ENCODE measurements at places on chromosomes 5 and 9. TPM values are rescaled to one million over a fixed set of nuclear protein-coding genes. Genes with fewer than 3 reads are reported as not detected.

DNA sequence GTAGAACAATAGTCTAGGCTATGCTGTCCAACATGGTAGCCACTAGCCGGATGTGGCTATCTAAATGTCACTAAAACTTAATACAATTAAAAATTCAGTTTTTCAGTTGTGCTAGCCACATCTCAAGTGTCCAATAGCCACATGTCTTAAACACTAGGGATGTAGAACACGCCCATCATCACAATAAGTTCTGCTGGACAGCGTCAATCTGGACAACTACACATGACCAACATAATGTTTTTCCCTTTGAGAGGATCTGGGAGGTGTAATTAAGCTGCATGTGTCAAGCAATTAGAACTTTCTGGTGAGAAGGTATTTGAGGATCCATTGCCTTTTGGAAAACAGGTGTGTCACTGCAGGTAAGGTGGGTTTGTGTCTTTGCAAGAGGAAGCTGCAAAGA is 424.6 kb upstream of the WWC1 start:
- no peaks in the 10 kb centered on the region for H3K36me3 ChIP-seq
- no peak overlapping the region for H3K27ac ChIP-seq
- no peaks in the 10 kb centered on the region for H3K27me3 ChIP-seq

GRCh38 chr9:118975736-118976135 is 393.5 kb downstream of the BRINP1 start:
- no peaks in the 10 kb centered on the region for H3K36me3 ChIP-seq

- H3K36me3 ChIP-seq, result no peaks in the 10 kb centered on the region
- H3K4me1 ChIP-seq, result no peaks in the 10 kb centered on the region
- H3K27me3 ChIP-seq, result no peaks in the 10 kb centered on the region
- H3K27ac ChIP-seq, result no peak overlapping the region
Observed at GRCh38 chr5:150593996-150594395, 46.5 kb upstream of the SYNPO start.

GRCh38 chr5:170510559-170510958 is 6.7 kb downstream of the KCNIP1 start:
- DNase-seq, result no peak
- no peaks in the 10 kb centered on the region for H3K36me3 ChIP-seq
- H3K27me3 ChIP-seq, result no peaks in the 10 kb centered on the region

DNA sequence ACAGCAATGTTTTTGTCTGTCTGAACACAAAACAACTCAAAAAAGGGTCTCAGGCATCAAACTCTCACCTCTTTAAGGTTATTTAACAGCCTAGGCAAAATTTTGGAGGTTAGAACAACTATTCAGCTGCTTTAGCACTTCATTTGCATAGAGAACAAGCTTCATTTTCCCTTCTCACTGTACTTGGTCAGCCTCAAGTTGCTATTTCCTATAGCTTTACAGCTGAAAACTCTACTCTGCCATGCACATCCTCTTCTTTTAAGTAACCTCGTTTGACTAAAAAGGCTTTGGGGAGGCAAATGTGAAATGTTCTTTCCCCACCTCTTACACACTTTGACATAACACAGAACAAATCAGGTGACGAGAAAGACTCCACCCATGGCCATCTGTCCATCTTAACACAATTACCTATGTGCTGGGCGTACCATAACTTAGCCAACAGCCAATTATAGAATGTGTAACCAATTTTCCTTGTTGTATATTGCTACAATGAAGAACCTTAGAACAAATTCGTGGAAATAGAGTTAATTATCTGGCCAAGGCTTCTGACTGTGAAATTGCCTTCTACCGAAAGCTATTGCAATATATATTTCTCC is 195.7 kb downstream of the DCP2 start:
- peaks cover 4% of the 10 kb centered on the region for H3K27me3 ChIP-seq
- H3K4me3 ChIP-seq, result no peak overlapping the region
- H3K27ac ChIP-seq, result no peak overlapping the region
- no peaks in the 10 kb centered on the region for H3K4me1 ChIP-seq
- H3K36me3 ChIP-seq, result no peaks in the 10 kb centered on the region

GRCh38 chr5:154202379-154203260 is 12.1 kb downstream of the GALNT10 start:
- H3K4me1 ChIP-seq, result peaks cover 48% of the 10 kb centered on the region
- peak overlapping the region; percentile 55 for H3K27ac ChIP-seq
- no peak for DNase-seq
- H3K27me3 ChIP-seq, result no peaks in the 10 kb centered on the region
- peaks cover 9% of the 10 kb centered on the region for H3K36me3 ChIP-seq

TRIP13 gene
- total RNA-seq, result 0.56 TPM

LHX3 gene
- total RNA-seq, result 0.38 TPM

- H3K27ac ChIP-seq, result peak overlapping the region; percentile 85
- peak; percentile 43 for DNase-seq
- no peaks in the 10 kb centered on the region for H3K27me3 ChIP-seq
- no peaks in the 10 kb centered on the region for H3K36me3 ChIP-seq
- peak overlapping the region; percentile 23 for H3K4me3 ChIP-seq
Observed at GRCh38 chr5:139652788-139653241, 4.7 kb downstream of the CXXC5 start.

TGFBI gene
- total RNA-seq, result 6.7 TPM

- H3K27me3 ChIP-seq, result no peaks in the 10 kb centered on the region
- H3K27ac ChIP-seq, result no peak overlapping the region
- H3K4me1 ChIP-seq, result peaks cover 20% of the 10 kb centered on the region
Observed at GRCh38 chr5:160463740-160464465, 42.2 kb downstream of the PTTG1 start.

EPB41L4B gene
- total RNA-seq, result not detected

DDX4 gene
- total RNA-seq, result not detected

C5orf34 gene
- 1.3 TPM for total RNA-seq

P4HA2 gene
- total RNA-seq, result not detected

AGXT2 gene
- not detected for total RNA-seq

- no peak overlapping the region for H3K4me3 ChIP-seq
- H3K27ac ChIP-seq, result no peak overlapping the region
Observed at GRCh38 chr9:126532019-126532462, 81.7 kb upstream of the LMX1B start.

- no peak overlapping the region for H3K27ac ChIP-seq
- H3K36me3 ChIP-seq, result no peaks in the 10 kb centered on the region
- H3K27me3 ChIP-seq, result no peaks in the 10 kb centered on the region
- H3K4me1 ChIP-seq, result no peaks in the 10 kb centered on the region
Observed at GRCh38 chr5:33272288-33272687, 168.5 kb upstream of the TARS1 start.

GRCh38 chr9:84812355-84812754 is 142.8 kb downstream of the NTRK2 start:
- H3K4me3 ChIP-seq, result no peak overlapping the region
- no peak overlapping the region for H3K27ac ChIP-seq
- no peaks in the 10 kb centered on the region for H3K4me1 ChIP-seq
- no peak for DNase-seq

ARHGEF37 gene
- total RNA-seq, result 2.6 TPM

GRCh38 chr9:77866878-77867277 is 164.7 kb downstream of the GNAQ start:
- H3K4me1 ChIP-seq, result no peaks in the 10 kb centered on the region
- no peaks in the 10 kb centered on the region for H3K36me3 ChIP-seq
- no peak overlapping the region for H3K4me3 ChIP-seq
- no peaks in the 10 kb centered on the region for H3K27me3 ChIP-seq
- no peak for DNase-seq
- H3K27ac ChIP-seq, result no peak overlapping the region
